ENCODE measurements at places on chromosomes 1 and 21.

DNA sequence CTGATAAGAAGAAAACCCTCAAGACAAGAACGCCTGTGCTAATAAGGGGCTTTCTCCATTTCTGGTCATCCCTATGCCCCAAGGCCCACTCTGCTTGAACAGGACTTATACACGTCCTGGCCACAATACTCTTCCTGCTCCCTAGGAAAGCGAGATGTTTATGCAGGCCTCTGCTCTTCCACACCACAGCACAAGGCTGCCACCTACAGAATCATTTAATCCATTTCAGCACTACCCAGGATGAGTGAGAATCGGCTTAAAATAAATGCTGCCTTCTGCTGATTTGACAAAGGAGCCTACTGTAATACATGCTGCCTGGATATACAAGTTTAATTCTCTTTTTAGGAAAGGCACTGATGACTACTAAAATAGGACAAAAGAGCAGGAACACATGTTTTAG is 29.4 kb downstream of the FRRS1 start:
- no peak for DNase-seq

DNA sequence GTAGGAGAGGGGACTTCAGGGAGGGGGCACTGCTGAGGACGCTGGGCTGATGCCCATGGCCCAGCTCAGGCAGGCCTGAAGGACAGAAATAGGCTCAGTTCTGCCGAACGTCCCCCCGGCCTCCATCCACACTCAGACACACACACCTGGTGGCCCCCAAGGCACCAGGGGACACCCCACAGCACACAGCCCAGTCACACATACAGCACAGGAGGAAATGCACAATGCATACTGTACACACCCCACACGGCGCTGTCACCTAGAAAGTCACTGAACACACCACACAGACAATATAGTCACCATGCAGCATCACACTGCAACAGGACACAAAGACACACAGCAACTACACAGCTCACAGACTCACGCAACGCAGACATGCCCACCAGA is 562 bp downstream of the SYTL1 start:
- DNase-seq, result no peak

- DNase-seq, result no peak
Measured at GRCh38 chr1:111378791-111379190, 48.7 kb downstream of the OVGP1 start.

- no peak for DNase-seq
Measured at GRCh38 chr1:97204468-97204867, 482.9 kb downstream of the PTBP2 start.

DNA sequence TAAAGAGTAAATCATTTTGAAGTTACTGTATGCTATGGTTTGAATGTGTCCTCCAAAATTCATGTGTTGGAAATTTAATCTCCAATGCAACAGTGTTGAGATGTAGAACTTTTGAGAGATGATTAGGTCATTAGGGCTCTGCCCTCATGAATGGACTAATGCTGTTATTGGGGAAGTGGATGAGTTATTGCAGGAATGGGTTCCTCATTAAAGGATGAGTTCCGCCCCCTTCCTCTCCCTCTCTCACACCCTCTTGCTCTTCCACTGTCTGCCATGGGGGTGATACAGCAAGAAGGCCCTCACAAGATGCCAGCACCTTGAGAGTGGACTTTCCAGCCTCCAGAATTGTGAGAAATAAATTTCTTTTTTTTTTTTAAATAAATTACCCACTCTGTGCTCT is 97.6 kb downstream of the ATP1A1 start:
- DNase-seq, result no peak

GRCh38 chr1:196181594-196181878 is 426.7 kb downstream of the KCNT2 start:
- DNase-seq, result no peak

DNA sequence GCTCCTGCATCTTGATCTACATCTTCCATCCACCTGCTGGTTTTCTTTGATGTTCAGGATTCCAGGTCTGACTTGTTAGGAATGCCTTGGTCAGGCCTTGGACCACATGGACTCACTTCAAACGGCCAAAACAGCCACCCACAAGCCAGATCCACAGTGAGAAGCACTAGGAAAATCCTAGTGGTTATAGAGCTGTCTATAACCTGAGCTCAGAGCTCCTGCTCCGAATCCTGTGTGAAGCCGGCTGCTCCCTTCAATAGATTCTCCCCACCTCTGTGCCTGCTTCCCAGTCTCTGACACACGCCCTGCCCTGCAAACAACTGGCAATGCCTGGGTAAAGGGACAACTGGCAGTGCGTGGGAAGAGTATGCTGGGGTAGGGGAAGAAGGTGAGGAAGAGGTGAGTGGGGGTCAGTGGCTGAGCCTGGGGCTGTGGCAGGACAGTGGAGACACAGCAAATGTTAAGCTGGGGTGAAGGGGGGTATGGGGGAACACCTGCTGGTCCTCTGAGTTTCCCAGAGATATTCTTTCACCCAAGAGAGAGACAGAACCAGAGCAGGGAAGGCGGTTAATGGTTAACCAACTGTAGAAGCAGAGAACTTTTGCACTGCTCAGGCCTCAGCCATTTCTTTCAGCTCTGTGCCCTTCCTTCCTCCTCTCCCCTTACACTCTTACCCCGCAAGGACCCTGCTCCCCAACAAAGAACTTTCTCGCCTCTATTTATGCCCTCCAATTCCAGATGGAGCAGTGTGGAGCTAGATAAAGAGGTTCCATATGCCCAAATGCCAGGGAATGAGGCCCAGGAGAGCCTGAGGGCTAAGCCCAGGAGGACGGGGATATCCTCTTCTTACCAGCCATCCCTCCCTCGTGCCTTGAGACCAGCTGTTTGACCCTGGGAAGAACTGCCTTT is 4.5 kb downstream of the PLXNA2 start:
- DNase-seq, result peak; percentile 73
